ENCODE measurements at places on chromosomes 7 and 10.
A peak's percentile ranks its signal among the peaks of the same experiment; 100 is the strongest.

GRCh38 chr7:104434129-104434528, 105.7 kb downstream of the LHFPL3 start:
- no peak for DNase-seq

- no peak for DNase-seq
Observed at GRCh38 chr10:47257396-47258120, 42.4 kb upstream of the GDF10 start.

GRCh38 chr10:11457336-11457735, 154.1 kb downstream of the USP6NL start:
- no peak for DNase-seq

GRCh38 chr10:30751678-30752331, 122.3 kb upstream of the LYZL2 start:
- DNase-seq, result no peak

DNA sequence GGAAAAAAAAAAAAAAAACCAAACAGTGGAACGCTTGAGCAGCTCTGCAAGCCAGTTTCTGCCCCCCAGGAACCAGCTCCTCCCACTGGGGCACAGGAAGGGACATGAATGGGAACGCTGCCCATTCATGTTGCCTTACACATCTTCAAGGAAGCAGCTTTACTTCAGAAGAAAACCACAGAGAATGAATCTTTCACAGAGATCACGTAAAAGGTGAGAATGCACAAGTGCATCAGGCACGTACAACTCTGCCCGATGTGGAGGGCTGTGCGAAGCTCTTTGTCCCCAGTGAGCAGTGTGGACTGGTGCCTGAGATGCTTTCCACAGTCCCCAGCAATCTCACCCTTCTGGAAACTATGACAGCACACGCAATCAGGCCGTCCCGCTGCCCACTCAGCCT, 106.2 kb downstream of the DLG5 start:
- DNase-seq, result no peak

GRCh38 chr10:11252887-11253286, 235.2 kb downstream of the CELF2 start:
- DNase-seq, result no peak

GRCh38 chr10:62248465-62248864, 20.2 kb downstream of the RTKN2 start:
- DNase-seq, result no peak

GRCh38 chr10:95963202-95963990, 55.6 kb downstream of the CC2D2B start:
- no peak for DNase-seq

DNA sequence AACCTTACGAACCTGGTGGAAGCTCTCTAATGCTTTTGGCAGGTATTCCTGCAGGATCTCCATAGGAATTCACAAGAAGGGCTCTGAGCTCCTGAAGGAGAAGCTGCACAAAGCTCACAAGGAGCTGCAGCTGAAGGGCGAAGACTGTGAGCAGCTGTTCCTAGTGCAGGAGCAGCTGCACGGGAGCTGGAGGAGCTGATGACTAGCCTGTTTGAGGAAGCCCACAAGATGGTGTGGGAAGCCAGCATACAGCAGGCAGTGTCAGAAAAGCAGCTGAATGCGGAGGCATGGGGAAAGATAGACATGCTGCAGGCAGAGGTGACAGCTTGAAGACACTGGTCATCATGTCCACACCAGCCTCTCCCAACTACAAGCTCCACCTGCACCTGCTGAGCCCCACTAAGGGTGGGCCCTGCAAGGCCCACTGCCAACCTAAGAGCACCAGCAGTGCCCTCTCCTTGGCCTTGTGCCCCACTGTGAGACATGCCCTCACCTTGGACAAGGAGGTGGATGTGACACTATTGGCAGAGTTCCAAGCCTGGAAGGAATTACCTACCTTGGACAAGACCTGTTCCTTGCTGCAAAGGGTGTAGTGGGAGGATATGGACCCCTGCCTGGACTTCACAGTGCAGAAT, 250.6 kb downstream of the BBS9 start:
- DNase-seq, result no peak

DNA sequence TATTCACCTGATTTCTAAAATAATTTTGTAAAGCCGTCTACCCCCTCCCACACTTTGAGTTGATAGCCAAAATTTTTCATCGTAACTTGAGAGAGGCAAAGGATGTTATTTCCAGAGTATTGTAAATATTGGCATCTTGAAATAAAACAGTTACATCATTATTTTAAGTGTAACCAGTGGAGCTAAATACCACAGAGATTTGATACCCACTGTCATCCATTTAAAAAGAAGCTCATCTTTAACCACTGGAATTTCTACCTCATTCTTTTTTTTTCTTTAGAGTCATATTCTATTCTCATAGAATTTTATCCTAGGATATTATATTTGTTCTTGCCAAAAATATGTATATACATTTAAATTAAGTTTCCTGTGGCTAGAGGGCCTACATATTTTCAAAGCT, 48.6 kb downstream of the CAMK1D start:
- no peak for DNase-seq

DNA sequence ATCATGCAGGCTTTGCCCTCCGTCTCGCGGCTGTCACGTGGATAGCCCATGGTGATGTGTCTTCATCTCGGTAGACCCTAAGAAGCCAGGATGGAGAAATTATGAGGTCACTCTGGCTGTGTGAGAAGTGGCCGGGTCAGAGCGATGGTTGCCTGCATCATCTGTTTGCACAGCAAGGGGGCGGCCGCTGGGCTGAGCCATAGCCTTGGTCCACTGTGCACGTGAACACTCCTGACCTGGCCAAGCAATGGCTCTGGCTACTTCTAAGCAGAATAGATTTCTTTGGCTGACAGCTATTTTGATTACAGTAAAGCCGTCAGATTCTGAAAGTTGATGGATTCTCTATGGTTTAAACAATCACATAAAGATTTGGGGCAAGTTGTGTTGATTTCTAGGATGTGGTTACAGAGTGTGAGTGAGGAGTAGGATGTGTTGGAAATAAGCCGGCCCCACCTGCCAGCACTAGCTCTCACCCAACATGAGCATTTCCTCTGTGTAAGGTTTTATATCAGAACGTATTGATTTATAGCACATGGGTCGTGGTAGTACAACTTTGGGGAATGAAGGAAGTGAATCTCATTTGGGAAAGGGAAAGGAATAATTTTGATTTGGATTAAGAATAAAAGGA, 214.4 kb upstream of the GPR26 start:
- no peak for DNase-seq

DNA sequence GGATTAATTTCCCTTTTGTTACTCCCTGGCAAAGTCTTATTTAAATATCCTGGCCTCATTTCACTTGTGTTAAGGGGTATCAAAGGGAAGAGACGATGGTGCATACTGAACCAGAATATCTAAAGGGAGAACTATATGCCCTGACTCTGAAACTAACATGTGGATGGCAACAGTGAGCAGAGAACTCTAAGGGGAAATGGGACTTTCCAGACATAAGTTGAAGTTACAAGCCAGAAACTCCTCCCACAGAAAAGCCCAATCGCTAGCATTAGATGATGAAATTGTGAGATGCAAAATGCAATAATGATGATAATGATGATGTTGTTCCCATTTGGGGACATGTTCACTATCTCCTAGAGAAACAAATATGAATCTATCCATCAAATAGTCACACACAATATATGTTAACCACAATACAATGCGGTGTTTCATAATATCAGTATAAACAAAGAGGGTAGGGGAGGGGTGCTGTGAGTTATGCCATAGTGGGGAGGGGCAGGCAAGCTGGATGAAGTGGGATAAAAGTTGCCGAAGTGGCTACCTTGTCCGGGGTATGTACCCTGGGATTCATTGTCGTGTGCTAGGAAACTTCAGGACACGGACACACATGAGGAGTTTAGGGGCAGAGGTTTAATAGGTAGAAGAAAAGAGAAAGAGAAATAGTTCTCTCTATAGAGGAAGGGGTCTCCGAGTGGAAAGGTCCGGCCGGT, 37.1 kb downstream of the TMEM229A start:
- no peak for DNase-seq

GRCh38 chr7:154987571-154987970, 15.4 kb downstream of the PAXIP1 start:
- DNase-seq, result no peak

- no peak for DNase-seq
Observed at GRCh38 chr10:122407375-122408125, 33.0 kb downstream of the PLEKHA1 start.

DNA sequence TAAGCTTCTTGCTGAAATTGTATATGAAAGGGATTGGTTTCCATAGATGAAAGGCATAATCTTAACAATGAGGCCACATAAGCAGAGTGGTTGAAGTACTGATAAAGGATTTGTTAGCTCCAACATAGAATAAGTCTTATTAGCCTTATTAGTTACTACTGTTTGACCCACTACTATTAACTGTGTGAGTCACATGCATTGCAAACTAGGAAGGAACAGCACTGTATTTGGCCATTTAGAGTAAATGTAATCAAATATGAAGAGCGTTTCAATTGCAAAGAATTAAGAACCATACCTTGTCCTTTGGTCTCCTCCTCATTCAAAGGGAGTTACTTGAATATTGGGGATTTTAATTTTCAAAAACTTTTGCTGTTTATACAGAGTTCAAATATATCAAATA, 428.9 kb downstream of the MDFIC start:
- no peak for DNase-seq

DNA sequence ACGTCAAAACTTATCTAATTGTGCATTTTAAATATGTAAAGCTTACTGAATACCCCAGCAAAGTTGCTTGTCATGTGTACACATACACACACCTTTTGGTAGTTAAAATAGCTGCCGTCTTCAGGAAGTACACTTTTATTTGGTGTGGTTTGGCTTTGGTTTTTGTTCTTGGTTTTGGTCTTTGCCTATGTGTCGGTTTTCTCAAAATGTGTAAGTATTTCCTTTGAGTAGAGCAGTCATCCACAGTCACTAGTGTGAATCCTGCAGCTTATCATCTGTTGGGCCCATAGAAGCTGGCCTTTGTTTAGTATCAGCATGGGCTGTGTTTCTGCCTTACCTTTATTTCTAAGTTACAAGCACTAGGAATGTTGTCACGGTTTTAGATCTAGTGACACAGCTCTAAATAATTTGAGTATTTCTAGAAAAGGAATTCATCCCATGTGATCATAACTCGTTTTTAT, 35.3 kb downstream of the NET1 start:
- peak; percentile 47 for DNase-seq

- DNase-seq, result no peak
Observed at GRCh38 chr7:143960813-143961610, 6.4 kb downstream of the OR2F1 start.

- DNase-seq, result no peak
Observed at GRCh38 chr10:61628151-61628874, 34.4 kb upstream of the CABCOCO1 start.

DNA sequence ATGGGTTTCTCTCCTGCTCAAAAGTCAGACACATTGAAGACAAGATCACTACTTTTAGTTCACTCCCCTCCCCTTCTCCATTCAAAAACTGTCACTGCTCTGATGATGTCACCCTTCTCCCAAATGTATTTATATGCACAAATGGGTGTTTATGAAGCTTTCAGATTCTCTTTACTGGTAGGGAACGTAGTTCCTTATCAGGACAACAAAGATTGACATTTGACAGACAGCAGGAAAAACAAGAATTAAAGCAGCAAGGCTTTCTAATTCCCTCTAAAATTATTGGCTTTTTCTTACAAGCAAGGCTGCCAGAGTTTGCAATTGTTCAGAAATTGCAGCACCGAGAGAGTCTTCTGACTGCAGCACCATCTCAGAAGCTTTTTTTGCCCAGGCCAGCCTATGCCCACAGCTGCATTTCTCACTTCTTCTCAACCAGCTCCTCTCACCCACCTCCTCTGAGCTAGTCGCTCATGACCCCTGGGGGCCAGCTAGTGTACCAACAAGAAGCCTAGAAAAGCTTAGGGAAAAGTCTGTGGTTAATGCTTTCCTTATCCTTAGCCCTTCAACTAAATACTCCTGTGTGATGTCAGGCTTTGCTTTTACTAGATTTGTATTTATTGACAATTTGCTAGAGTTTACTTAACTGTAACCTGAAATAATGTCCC, 265.1 kb downstream of the HTR7 start:
- no peak for DNase-seq

GRCh38 chr10:82136103-82136502, 261.1 kb downstream of the NRG3 start:
- no peak for DNase-seq

GRCh38 chr7:90347759-90348158, 1.2 kb downstream of the GTPBP10 start:
- no peak for DNase-seq

DNA sequence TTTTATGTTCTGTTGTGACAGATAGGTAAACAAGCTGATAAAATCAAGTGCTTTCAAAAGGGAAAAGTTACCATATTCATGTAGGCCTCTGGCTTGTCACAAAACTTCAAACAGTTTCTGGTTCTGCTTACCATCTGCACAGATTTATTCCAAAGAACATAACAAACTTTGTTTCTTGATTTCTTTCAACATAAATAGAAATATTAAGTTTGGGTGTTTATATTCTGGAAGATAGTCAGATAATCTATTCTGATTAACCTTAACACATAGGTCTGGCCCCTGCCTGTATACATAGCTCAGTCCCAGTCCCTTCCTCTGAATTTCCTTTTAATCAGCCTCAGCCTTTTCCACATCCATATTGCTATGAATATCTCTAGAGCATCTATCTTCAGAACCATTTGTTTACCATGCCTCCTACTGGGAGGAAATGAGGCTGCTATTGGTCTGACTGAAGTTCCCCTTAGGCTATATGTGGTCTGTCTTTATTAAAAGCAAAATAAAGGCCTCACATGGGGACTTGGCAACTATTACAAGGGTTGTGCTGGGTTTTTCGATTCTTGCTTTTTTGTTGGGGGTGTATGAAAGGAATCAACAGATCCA, 319.0 kb downstream of the HPSE2 start:
- DNase-seq, result no peak

DNA sequence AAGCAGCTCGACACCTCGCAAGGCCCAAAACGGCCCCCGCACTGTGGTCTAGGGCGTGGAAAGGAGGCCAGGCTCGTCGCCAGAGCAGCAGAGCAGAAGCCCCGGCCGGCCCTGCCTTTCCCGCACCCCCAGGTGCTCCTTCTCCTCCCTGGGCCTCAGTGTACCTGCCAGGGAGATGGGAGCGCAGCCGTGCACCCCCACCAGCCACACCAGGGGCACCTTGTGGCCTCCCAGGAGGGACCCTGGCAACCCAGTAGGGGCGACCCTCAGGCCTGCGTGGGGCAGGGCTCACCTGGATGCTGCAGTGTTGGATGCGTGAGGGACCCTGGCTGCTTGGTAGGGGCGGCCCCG, 9.5 kb downstream of the PDGFA start:
- DNase-seq, result no peak

DNA sequence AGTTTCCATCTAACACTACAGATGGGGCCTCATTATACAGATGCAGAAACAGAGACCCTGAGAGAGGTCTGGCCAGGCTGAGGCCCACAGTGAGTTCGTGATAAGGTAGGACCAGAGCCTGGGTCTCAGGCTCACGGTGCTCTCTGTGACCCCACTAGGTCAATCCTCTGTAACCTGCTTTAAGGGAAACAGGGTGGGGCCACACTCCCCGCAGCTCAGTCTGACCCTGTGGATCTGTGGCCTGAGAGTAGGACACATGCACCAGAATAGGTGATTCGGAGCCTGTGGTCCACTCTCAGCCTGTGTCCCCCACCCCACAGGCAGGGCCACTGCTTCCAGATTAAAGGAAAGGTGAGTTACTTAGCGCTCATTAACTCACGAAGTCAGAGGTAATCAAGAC, 137.8 kb upstream of the FAM20C start:
- no peak for DNase-seq

GRCh38 chr10:83012866-83013265, 1126.4 kb upstream of the GHITM start:
- no peak for DNase-seq
